ENCODE measurements at places on chromosomes 7 and 10.

- no peak for DNase-seq
Measured at GRCh38 chr7:80771523-80771922, 133.1 kb downstream of the CD36 start.

DNA sequence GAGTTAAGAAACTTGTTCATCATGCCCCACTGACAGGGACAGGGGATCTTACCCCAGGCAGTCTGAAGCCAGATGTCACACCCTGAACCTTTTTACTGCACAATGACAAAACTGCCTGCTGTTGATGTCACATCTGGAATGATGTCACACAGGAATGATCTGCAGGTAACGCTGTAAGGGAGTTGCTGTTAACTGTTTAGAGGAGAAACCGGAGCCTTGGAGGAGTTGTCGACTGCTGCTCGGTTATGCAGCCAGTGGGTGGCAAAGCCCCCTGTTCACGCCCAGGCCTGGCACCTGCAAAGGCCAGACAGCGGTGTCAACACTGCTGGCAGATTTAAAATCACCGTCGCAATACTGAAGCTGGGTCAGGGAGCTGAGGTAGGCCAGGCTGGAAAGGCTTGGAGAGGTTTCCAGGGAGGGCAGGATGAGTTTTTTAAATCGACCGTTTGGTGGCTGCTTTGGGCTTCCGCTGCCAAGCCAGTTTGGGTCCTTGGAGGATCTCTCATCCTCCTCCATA is 10.0 kb upstream of the SLIT1 start:
- no peak for DNase-seq

DNA sequence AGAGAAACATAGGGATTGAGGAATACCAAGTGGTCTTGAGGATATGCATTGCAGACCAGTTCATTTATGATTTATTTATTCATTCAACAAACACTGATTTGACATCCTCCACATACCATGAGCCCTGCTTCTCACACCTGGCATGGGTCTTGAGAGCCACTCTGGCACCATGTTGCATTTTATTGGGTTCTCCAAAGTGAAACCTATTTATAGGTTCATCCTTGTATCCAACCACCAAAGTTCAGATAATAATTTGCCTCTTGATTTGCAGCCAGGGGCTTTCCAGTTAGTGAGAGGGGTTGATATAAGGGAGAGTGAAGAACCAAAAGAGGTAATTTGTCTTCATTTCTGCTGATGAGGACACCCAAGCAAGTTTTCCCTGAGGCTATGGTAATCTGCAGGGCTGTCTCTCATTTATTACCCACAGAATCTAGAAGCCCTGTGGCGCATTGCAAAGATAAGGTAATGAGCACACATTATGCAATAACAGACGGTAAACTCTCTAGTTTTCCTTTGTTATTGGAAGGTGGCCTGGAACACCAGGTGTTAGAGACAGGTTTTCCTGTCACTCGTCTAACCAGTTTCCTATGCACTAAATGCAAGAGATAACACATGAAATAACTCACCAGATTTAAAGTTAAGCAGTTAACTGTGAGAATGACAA is 28.8 kb upstream of the ICA1 start:
- no peak for DNase-seq

GRCh38 chr10:85045046-85045445 is 716.7 kb downstream of the CCSER2 start:
- DNase-seq, result no peak

- DNase-seq, result no peak
Measured at GRCh38 chr10:69498711-69499471, 47.6 kb downstream of the TSPAN15 start.

GRCh38 chr7:30479202-30480120 is 877 bp upstream of the NOD1 start:
- DNase-seq, result no peak

DNA sequence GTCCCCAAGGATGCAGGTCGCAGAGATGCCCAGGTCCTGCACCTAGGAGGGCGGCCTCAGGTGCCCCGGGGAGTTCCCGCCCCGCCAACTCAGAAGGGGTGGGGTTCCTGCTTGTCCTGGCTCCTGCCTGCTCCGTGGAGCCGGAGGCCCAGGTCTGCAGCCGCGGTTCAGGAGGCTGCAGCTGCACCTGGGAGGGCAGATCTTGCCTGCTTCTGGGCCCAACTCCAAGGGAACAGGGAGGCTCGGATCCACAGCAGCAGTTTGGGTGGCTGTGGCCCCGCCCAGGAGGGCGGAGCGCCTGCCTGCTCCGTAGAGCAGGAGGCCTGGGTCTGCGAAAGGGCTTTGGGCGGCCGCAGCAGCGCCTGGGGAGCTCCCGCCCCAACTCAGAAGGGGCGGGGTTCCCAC is 108.2 kb upstream of the EGR2 start:
- no peak for DNase-seq

GRCh38 chr7:90713628-90714027 is 117.5 kb downstream of the CDK14 start:
- DNase-seq, result no peak

GRCh38 chr10:107859065-107859464 is 694.6 kb upstream of the SORCS1 start:
- no peak for DNase-seq

DNA sequence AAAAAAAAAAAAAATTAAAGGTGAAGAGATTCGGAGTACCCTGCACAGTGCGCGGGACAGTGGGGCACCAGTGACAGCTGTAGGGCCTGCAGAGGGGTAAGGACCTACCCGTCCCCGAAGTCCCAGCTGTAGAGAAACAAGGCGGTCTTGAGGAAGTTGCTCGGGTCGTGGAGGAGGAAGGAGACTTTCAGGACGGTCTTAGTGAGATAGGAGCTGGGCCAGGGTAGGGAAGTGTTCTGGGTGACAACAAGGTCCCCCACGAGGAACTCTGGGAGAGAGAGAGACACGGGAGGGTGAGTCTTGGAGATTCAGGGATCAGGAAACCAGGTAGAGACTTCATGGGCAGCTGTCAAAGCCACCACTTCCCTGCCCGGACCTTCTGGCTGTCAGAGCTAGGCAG is 9.7 kb downstream of the TMEM130 start:
- no peak for DNase-seq

GRCh38 chr7:112173568-112173905 is 32.7 kb downstream of the DOCK4 start:
- DNase-seq, result no peak

DNA sequence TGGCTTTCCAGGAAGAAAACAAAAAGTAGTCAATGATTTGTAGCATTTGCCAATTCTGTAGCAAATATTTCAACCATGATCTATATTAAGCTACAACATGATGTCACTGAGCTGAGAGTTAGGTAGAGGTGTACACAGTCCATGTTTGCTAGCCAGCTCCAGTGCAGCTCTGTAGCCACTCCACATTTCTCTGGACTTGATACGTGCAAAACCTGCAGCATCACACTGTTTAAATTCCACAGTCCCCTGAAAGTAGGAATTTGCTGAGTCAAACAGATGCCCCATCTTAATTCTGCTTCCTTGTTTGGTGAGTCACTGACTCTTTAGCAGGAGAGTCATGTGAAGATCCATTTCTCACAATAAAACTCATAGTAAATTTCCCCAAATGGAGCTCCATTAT is 89.8 kb upstream of the LRRTM3 start:
- DNase-seq, result peak; percentile 62

DNA sequence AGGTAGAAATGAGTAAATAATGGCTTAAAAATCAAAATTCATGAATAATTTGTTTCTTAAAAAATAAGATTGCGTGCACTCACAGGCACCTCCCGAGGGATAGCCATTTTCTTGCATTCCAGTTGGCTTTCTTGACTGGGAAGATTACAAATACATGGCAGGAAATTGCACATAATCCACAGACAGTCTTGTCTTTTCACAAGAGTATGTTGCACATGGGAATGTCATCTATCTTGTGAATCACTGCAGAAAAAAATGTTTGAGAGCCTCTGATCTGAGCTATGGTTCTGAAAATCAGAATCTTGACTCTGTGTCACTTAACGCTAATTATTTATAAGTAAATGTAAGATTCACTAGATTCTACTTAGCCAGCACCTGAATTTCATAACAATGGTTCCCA is 74.1 kb upstream of the PRKG1 start:
- DNase-seq, result peak; percentile 89

GRCh38 chr7:90933041-90933440 is 331.2 kb upstream of the FZD1 start:
- no peak for DNase-seq

- no peak for DNase-seq
Measured at GRCh38 chr10:92850185-92850584, 1.9 kb downstream of the EXOC6 start.

GRCh38 chr7:133703547-133703946 is 423.6 kb upstream of the LRGUK start:
- DNase-seq, result peak; percentile 90

DNA sequence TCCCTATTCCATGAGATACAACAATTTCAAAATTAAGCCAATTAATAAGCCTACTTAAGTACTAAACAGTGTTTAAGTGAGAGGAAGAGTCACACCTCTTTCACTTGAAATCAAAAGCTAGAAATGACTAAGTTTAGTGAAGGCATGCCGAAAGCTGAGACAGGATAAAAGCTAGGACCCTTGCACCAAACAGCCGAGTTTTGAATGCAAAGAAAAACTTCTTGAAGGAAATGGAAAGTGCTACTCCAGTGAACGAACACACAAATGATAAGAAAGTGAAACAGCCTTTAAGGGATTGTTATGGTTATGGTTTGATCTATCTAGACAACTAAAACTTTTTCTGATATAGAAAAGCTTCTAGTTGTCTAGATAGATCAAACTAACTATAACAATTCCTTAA is 135.4 kb upstream of the KMT2E start:
- no peak for DNase-seq

DNA sequence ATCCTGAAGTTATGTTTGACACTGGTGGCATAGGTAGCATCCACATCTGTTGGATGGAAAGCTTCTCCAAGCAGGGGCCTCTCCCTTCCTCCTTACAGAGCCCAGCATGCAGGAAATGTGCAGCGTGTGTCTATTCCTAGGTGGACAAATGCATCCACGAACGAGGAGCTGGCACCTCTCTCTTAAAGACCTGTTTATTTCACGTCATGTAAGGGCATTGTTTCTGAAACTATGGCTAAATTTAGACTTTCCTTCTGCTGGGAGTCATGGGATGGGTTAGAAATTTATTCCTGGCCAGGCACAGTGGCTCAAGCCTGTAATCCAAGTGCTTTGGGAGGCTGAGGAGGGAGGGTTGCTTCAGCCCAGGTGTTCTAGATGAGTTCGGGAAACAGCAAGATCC is 208.4 kb upstream of the SVIL start:
- no peak for DNase-seq

- DNase-seq, result no peak
Measured at GRCh38 chr10:43350686-43351085, 20.8 kb upstream of the FXYD4 start.

- peak; percentile 29 for DNase-seq
Measured at GRCh38 chr10:25068152-25069058, 52.0 kb downstream of the THNSL1 start.

DNA sequence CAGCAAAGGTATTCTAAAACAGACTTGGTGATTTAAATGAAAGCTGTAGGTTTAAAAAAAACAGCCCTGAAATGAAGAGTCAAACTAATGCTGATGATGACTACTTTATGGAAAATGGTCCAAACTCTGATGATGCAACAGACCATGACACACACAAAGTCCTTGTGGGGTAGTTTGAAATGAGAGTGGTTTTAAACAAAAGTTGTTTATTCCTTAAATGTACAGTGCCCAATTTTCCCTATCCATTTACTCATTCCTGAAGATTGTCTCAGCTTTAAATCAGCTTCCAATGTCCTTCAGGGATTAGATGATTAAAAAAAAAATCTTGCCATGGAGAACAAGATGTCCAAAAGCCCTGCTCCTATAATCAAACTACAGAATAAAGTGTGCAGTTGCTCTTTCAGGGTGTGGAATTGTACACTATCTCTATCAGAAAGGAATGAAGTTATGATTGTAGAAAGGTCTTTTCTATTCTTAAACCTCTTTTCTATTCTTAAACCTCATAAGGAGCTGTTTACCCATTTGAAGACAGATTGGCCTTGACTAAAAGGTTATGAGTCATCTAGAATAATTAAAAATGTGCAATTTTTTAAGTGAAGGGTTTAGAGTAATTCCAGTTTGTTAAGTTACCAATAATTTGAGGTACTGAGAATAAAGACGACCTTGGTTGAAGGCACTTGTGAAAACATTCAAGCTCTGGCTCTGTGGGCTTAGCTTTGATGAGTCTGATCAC is 70.2 kb upstream of the ITGA8 start:
- peak; percentile 82 for DNase-seq

DNA sequence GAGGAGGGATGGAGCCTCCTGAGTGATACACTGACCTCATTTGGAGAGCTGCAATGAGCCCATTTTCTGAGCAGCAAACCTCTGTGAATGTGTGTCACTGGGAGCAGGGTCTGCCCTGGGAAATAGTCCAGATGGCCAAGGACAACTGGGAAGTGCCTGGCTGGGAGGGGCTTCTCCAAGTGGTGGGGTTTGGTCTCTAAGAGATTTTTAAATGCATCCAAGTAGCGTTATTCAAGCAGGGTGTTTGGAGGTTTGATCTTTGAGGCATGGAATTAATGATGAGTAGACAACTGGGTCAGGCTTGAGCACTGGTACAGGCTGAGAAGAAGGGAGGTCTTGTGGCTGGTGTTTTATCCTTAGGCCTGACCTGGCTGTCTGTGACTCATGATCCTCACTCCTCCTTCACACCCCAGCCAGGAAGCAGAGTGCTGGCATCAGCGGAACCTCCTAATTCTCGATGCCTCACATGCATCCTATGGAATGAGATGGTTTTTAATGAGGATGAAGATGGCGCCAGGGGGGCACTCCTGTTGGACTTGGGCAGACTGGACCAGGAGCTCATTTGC is 3.3 kb downstream of the GOLGA7B start:
- DNase-seq, result no peak

Measured in skeletal muscle cell (primary cell).